Suppressor macrophage treated with lipopolysaccharide for 4 hours (primary cell): ENCODE measurements at places on chromosomes 1 and 21.

DNA sequence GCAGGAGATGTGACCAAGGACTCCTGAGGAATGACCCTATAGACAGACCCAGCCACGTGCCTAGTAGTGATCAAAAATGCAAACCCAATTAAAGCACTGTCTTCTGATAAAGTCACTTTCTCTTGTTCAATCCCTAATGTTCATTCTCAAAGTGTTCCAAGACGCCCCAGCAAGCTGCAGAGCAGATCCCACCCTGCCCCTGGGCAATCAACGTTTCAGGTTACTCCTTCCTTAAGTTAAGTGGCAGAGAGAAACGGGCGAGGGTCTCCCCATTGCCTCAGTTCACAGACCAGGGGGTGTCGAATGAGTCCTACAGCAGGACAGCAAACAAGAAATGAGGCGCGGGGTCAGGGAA lies 699 bp upstream of the RGS2 start:
- DNase-seq = no peak

DNA sequence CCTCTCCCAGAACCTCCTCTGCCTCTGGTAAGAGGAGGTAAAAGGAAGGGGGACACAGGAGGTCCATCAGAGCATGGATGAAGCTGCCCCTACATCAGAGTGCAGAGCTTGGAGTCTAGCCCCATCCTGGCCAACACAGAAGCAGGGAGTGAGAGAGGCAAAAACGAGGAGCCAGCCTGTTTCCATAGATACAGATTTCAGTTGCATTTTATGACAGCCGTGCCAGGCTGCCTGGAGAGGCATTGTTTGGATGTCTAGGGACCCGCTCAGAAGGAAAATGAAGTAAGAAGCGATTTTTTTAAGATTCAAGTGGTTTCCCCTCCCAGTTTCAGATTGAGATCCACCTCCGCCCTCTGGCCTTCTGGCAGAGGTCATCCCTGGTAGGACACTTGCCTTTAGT lies 11.5 kb upstream of the GJA8 start:
- DNase-seq = no peak

- DNase-seq = no peak
Measured at GRCh38 chr1:21302747-21303715, 12.8 kb upstream of the ECE1 start.

GRCh38 chr1:98333406-98333805 lies 328.1 kb upstream of the SNX7 start:
- DNase-seq = no peak

- DNase-seq = no peak
Measured at GRCh38 chr1:226635456-226635941, 86.9 kb downstream of the STUM start.

DNA sequence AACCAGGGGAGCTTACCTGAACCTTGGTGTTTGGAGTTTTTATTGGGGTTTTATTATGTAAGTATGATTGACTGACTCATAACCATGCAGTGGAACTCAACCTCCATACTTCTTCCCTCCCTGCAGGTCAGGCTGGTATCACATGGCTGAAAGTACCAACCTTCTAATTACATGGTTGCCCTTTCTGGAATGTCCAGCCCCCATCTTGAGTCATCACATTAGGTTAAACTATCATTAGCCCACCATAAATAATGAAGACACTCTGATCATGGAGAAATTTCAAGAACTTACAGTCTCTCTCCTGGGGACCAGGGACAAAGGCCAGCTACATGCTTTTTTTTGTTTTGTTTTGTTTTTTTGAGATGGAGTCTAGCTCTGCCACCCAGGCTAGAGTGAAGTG lies 19.2 kb upstream of the DPH5 start:
- no peak for DNase-seq

DNA sequence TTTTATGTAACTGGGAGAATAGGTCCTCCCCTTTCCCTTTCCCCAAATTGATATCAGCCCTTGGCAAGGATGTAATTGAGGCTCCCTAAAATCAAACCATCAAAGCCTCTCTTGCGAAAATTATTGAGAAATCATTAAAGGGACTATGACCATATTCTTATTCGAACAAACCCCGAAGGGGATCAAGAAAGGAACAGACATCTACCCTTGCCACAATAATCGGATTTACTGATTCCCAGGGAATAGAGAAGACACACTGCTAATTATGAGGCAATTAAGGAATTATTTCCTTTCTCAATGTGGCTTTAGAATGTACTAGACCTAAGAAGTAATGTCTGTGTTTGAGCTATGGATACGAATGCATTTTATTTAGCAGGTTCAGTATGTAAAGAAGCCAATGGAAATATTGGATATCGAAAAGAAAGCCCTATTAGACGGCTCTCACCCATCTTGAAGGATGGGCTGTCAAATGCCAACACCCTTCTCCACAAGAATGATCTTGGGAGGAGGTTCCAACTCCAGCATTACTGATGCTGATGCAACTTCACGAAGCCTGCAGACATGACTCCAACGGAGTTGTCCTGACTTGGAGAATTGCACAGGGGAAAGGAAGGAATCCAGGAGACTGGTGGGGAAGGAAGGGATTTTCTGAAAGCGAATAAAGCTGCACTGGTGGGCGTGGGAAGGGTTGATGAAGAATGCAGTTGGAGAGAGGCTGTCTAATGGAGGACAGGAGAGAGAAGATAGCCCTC lies 11.6 kb upstream of the PTPRF start:
- DNase-seq = no peak

- peak; percentile 97 for DNase-seq
Measured at GRCh38 chr1:212491454-212491853, 58.7 kb downstream of the NENF start.

GRCh38 chr1:163090321-163090945 lies 21.3 kb downstream of the RGS4 start:
- no peak for DNase-seq

DNA sequence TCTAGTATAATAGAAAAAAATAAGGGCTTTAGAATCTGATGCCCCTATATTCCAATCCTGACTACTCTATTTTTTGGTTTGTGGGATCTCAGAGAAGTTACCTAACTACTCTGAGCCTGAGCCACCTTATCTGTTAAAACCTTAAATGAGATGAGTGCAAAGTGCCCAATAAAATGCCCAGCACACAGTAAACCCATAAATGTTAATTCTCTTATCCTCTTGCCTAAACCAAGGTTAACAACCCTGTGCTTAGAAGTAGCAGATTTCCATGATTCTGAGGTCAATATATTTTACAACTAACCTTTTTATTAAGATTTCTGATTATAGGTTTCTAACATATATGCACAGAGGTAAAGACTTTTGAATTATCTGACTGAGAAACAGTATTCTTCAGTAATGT lies 35.8 kb downstream of the DOCK7 start:
- no peak for DNase-seq

DNA sequence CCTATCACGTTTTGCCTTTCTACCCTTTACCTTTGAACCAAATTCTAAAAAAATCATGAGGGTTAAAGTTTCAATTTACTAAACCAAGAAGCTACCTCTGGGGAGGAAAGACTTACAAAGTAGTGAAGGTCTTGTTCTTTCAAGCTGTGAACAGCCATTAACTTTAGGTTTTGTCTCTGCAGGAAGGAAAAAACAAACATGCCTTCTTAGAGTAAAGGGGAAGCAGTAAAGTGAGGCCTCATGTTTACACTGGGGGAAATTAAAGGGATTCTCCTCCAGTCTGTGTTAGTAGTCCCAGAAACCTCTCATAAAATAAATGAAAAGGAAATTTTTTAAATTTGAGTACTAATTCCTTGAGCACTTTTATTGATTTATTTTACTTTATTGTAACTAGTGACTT lies 780.2 kb upstream of the ADGRL2 start:
- DNase-seq = no peak

DNA sequence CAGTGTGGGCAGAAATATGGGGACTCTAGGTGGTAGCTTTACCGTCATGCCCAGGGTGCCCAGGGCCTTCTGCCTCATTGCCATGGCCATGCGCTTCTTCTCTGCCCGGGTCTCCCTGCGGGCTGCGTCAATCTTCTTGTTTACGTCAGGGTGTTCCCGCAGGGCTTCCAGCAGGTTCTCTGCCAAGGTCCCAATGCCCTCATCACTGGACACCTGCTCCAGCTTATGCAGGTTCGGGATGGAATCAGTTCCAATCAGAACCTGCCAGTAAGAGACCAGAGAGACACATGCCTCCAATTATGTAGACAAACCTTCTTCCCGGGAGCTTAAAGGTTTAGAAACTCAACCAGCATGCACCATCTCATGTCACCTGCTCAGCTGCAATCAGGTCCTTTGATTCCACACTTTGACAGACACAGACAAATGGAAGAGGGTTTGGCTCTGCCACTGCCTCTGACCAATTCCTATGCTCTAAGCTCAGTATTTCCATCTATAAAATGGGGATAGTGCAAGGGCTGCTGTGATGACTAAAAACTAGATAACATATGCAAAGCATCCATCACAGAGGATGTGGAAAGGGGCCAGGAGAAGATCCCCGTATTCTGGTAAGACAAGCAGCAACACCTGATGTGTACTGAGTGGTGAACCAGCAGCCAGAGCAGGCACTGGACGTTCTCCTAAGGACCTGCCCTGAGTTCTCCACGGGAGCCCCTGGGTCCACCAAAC lies 121.2 kb downstream of the UBR4 start:
- no peak for DNase-seq

- no peak for DNase-seq
Measured at GRCh38 chr21:17514124-17514845, 1.4 kb downstream of the CXADR start.

DNA sequence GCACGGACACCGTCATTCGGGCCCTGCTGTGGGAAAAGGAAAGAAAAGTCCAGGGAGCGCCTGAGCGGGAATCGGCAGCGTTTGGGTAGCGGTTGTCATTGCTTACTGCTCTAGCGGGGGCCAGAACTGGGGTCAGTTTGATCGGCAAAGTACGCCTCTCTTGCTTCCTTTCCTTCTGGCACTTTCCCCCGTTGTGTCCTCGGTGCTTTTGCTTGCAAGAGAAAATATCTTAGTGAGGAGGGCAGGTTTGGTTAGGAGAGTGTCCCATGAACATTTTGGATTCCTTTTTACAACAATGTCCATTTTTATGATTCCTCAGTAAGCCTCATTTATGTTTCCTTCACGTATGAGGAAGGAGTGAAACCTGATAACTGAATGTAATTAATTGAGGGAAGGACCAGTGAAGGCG lies 670 bp downstream of the ST3GAL3 start:
- DNase-seq = peak; percentile 35

DNA sequence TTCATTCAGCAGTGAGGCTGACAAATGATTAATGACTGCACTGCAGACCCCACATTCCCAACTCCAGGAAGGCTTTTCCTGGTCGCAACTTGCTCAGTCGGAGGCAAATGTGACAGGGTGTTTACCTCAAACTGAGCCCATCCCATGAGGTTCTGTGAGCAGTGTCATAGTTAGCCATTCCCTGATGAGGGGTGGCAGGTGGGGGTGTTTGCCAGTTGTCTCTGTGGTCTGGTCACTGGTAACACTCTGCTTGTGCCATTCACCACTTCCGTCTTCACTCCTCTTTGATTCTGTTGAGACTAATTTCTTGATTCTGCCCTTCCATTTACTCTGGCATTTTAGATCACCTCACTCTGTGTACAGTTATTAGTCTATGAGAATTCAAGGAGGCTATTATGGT lies 73.5 kb downstream of the NOS1AP start:
- DNase-seq = no peak

GRCh38 chr1:20265250-20265649 lies 25.4 kb upstream of the VWA5B1 start:
- no peak for DNase-seq

DNA sequence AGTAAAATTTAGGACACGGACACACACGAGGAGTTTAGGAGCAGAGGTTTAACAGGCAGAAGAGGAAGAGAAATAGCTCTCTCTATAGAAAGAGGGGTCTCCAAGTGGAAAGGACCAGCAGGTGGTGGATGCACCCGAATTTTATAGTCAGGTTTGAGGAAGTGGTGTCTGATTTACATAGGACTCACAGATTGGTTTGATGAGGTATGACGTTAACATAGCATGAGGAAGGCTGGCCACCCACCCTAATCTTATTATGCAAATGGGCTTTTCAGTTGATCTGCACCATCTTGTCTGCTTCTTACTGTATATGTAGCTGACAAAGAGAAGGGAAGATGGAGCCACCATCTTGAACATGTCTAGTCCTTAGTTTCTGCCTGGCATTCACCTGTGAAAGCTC lies 52.5 kb upstream of the RGS2 start:
- DNase-seq = no peak

DNA sequence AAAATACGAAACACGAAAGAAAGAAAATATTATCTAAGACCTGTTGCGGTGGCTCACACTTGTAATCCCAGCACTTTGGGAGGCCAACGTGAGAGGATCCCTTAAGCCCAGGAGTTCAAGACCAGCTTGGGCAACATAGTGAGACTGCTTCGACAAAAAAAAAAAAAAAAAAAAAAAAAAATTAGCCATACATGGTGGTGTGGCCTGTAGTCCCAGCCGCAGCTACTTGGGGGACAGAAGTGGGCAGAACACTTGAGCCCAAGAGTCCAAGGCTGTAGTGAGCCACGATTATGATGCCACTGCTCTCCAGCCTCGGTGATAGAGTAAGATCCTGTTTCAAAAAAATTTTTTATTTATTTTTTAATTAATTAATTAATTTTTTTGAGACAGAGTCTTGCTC lies 1.5 kb upstream of the RAB13 start:
- DNase-seq = no peak
